PC-3 (cell line): ENCODE measurements at places on chromosomes 12 and 14.

DNA sequence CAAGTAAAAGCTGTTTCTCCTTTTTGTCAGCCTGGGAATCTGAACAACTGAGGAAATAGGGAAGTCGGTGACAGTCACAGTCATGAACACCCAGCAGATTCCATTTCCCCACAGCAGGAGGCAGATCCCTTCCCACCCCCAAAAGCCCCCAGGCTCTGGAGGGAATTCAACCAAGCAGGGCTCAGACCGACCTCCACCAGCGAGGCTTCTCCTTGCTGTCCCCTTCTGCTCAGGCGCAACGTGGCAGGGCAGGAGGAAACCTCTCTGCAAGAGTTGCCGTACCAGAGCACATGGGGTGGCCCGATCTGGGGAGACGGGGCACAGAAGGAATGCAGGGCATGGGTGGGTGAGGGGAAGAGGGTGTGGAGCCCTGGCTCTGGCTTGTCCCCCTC, 319 bp downstream of the GALNT6 start:
- DNase-seq = peak; percentile 31

- DNase-seq = no peak
Observed at GRCh38 chr14:61494018-61494417, 172.6 kb downstream of the PRKCH start.

- DNase-seq = peak; percentile 77
Observed at GRCh38 chr12:9750276-9751203, 10.2 kb downstream of the CD69 start.

DNA sequence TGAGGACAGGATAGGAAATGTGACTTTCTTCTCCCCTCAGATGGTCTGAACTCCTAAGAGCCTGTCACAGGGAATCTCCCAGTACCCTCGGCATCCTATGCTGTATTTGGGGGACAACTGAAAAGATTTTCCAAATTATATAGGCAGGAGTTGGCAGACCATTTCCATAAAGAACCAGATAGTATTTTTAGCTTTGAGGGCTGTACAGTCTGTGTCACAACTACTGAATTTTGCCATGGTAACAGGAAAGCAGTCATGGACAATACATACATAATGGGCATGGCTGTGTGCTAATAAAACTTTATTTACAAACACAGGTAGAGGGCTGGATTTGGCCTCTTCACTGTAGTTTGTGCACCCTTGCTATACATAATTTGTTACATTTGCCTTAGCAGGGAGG, 30.4 kb upstream of the TMEM132C start:
- DNase-seq = no peak

- no peak for DNase-seq
Observed at GRCh38 chr12:51647647-51648046, 56.6 kb downstream of the SCN8A start.

DNA sequence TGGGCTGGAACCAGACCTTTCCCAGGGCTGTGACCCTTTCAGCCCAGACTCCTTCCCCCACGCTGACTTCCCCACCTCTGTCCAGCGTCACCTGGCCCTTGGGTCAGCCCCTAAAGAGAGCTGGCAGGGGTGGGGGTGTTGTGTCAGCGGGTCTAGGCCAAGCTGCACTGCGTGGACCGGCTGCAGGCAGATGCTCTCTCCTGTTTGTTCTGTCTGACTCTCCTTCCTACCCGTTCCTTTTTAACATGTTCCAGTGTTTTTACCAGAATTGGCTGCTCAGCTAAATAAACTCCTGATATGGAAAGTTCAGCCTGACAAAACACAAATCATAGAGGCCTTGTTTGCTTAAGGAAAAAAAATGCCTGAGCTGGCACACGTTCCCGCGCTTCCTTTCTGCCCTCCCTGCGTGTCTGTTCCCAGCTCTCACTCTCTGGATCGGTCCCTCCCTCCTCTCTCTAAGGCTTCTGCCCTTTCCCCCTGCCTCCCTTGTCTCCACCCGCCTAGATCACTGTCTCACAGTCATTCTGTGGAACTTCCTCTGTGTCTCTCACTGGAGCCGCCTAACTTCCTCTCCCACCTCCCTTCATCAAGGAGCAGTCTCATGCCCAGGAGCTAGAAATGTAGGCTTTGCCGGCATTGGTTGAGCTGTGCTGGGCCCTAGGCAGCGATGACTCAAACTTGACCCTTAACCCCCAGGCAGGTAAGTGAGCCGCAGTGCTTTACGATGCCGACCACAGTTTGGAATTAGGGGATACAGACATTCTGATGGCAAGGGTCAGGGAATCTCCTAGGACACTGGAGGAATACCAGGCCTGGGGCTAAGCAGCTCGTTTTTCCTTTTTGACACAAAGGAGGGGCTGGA, 15.5 kb upstream of the MLXIP start:
- DNase-seq = peak; percentile 93

GRCh38 chr14:47790477-47790876, 115.1 kb upstream of the MDGA2 start:
- peak; percentile 28 for DNase-seq

DNA sequence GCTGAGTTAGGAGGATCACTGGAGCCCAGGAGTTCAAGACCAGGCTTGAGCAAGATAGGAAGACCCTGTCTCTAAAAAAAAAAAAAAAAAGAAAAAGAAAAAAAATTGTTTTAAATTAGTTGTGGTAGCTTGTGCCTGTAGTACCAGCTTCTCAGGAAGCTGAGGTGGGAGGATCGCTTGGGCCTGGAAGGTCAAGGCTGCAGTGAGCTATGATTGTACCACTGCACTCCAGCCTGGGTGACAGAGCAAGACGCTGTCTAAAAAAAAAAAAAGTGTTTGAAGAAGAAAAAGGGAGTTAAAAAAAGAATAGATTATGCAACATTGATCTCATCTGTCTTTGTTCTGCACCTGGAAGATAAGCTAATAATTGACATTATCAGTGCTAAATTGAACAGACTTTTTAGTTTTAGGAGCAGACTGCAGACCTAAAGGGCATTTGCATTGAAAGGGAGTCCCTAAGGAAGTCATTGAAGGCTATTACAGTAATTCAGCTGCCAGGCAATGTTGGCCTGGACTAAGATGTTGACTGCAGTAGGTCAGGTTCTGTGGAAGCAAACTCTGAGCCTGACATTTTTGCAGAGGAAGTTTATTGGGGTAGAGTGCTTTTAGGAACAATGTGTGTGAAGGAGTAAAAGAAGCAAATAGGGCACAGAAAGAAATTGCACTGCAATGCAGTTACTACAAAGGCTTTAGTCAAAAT, 215.8 kb downstream of the PCNX1 start:
- DNase-seq = no peak

DNA sequence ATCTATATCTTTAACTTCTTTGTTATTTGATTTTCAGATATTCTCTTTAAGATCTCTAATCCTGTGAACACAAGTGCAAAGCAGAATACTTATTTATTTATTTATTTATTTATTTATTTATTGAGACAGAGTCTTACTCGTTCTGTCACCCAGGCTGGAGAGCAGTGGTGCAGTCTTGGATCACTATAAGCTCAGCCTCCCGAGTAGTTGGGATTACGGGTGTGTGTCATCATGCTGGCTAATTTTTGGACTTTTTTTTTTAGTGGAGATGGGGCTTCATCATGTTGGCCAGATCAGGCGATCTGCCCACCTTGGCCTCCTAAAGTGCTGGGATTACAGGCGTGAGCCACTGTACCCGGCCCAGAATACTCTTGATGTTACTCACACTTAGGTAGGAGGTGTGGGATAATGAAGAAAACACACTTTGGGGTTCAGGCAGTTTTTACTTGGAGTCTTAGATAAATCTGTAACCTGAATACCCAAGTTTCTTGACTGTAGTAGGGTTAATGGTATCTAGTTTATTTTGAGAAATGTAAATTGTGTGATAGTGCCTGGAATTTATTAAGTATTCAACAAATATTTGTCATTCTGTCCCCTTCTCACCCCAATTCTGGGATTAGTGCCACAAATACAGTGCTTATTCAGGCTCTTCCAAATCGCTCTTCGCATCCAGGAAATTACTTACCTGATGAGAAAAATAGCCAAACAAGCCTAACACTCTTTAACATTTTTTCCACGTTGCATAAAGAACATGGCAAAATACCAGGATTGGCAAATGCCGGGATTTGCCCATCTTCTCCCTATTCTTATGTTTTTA, 33.0 kb downstream of the METAP2 start:
- no peak for DNase-seq

GRCh38 chr14:76710056-76711010, 50.9 kb upstream of the VASH1 start:
- DNase-seq = peak; percentile 69

DNA sequence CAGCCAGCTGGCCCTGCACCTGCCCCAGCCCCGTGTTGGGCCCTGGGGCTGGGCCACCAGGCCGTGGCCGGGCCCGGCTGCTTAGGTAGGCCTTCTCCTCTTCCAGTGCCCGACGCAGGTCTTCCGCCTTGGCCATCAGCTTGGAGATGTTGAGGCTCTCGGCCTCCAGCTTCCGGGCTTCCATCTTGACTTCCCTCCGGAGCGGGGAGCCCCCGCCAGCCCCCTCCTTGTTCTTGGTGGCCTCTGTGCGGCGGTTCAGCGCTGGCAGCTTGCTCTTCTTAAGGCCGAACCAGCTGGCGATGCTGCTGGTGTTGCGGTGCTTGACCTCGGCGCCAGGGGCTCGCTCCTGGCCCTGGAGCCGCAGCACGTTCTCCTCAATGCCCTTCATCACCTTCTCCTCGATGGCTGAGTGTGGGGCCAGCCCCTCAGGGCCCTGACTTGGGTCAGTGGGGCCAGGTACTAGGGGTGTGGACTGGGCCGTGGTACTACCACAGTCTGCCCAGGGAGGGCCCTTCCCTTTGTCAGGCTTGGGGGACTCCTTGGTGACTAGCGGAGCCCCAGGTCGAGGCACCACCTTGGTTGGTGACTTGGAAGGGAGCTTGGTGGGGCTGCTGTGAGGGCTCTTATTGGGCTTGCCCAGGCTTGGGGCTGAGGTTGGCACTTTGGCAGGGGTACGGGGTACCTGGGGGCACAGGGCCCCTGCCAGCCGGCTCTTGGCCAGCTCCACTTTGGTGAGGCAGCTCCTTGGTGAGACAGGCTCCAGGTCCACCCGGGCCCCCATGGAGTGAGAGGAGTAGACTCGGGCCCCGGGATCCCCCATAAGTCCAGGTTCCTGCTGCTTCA, 33.2 kb downstream of the NCKAP5L start:
- DNase-seq = no peak

DNA sequence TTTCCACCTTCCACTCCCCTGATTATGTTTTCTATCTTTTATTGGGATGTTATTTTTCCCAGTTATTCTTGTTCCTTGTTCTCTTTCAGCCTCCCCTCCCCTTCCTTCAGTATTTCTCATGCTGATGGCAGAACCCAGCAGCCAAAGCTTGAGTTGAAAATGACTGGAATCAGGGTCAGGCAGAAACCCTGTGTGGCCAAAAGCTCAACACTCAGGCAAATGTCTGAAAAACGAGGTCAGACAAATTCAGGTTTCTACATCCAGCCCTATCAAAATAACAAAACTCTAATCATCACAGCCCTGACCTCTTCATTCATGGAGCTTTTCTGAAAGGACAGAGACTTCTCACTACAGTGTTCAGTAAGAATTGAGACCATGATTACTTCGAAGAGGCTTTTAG, 134.6 kb downstream of the PTPRR start:
- no peak for DNase-seq

- no peak for DNase-seq
Observed at GRCh38 chr12:57717846-57718640, 20.5 kb downstream of the AGAP2 start.

GRCh38 chr14:76088326-76088725, 63.4 kb upstream of the GPATCH2L start:
- DNase-seq = no peak

DNA sequence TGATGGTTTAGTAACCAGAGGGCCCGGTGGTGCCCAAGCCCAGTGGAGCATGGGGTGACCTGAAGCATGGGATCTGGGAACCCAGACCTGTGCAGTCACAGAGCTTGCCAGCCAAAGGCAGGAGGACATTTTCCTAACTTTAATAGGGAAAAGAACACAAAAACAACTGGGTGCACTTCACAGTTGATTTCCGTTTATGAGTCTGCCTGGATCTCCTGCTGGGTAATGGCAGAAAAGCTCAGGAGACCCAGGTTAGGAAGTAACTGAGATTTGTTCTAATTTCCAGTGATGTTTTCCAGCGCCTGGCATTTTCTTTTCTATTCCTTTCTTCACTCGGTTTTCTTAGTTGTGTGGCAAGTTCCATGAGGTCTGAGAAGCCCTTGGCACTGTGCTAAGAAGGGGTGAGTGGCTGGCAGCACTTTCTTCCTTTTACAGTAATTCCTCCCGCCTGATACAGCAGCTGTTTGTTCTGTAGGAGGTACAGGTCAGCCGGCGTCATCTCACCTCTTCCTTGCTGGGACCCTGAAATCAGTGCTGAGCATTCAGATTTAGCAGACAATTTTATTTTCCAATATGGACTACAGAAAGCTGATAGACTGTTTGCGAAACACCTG, 5.1 kb downstream of the CACNA1C start:
- no peak for DNase-seq

DNA sequence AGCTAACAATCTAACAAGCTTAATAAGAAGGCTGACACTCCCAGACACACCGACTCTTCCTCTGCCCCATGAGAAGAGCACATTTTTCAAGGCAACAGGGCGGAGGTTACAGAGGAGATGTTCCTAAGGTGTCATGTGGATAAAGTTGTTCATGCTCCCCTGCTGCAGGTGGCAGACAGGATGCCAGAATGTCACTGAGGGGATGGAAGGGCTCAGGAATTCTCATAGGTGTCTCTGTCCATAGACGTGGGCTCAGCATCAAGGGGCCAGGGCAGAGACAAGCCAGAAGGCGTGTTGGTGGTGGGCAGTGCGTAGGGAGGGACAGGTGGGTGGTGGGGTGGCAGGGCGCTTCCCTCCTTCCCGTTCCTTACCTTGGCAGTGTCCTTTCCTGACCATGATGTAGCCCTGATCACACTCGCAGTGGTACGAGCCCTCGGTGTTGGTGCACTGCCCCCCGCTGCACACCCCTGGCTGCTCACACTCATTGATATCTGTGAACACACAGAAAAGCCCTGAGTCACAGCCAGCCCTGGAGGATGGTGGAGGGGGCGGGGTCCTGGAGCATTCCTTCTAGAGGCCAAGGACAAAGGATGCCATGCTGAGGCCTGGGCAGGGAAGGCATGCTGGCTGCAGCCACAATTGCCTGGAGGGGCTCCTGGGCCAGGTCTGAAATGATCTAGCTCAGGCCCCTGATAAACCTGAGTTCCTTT, 23.0 kb downstream of the ISCA2 start:
- DNase-seq = peak; percentile 39

GRCh38 chr12:3697311-3697870, 55.5 kb downstream of the CRACR2A start:
- DNase-seq = no peak

DNA sequence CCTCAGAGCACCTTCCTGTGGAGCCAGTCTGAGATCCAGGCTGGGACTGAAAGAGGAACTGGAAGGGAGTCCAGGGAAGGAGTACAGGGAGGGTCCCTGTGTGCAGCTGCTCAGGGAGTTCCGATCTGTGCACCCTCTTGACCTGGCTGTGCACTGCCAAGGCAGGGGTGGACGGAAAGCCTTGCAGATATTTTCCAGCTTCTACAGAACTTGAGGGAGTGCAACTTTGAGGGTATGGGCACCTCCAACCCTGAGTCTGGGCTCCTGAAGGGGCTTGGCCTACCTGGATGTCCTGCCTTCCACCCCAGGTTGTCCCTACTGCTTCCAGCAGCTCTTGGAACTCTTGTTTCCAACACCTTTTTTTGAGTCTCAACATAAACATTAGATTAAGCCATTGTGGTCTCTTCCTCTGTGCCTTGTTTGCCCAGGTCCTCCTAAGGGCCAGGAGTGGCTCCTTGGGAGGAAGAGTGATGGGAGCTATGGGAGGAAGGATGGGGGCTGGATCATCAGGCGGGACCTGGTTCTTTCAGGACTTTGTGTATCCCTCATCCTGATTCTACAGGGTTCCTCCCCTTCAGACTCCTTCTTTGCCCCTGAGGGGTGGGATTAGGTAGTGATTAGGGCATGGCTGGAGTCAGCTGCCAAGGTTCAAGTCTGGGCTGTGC, 3.5 kb downstream of the KRT7 start:
- no peak for DNase-seq
